Cerebellar cortex (tissue), 1 donor: ENCODE measurements at places on chromosomes 12 and 14.

- DNase-seq = no peak
Observed at GRCh38 chr14:90512329-90512991, 115.6 kb downstream of the CALM1 start.

DNA sequence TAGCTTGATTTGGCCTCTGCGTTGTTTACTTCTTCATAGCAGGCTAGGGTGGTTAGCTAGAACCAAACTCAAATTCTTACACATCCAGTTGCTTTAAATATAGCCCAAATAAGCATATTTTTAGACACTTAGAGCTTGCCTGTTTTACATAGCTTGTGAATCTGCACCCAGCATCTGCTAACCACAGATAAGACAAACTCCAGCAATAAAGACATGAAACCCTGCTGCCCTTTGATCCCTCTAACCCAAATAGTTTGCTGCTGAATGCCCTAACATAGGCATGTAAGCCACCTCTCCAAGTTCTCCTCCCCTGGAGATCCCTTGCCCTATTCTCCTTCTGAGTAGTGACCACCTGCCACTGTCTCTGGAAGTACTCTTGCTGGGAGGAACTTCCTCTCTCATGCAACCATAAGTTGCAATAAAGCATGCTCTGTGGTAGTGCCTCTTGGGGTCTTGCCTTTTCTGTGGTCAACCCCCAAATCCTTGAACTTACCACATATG lies 185.6 kb downstream of the TMEM117 start:
- DNase-seq = no peak

DNA sequence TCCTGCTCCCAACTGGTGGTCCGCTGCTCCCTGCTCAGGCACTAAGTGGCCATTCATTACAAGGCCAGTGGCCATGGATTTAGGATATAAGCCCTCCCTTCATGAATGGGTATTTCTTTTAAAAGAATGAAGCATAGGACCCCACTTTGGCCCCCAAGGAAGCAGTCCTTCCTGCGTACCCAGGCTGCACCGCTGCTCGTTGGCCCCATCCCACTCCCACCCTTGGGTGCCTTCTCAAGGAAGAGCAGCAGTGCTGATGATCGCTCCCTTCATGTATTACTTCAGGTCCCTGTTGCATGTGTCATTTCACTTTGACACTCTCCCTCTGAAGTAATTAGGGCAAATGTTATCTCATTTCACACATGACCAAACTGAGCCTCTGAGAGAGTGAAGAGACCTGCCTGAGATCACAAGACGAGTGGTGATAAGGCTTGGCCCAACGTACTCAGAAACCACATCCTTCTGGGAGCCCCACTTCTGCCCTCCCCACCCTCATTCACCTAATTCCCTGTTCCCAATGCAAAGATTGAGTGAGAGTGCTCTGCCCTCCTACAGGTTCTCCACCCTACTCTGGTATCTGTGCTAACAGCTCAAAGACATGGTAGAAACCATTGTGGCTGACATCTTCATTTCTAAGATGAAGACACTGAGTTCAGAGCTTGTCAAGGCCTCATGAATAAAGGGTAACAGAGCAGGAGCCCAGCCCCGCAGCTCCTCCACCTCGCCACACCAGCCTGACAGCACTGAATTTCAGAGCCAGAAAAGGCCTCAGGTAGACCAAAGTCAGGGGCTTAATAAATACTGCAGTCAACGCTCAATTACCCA lies 10.3 kb upstream of the KRT2 start:
- DNase-seq = no peak

DNA sequence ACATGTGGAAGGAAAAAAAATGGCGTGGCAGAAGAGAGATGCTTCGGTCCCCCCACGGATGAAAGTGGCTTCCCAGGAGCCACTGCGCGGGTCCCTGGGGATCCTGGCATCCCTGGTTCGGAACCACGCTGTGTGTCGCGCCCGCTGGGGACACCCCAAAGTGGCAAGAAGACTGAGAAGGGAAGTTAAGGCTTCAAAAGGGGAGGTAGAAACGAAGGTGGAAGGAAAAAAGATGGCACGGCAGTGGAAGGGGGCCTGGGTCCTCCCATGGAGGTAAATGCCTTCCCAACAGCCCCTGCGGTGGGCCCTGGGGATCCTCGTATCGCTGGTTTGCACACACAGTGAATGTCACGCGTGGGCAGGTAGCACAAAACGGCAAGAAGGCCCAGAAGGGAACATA lies 281.7 kb downstream of the ALG10 start:
- DNase-seq = no peak

DNA sequence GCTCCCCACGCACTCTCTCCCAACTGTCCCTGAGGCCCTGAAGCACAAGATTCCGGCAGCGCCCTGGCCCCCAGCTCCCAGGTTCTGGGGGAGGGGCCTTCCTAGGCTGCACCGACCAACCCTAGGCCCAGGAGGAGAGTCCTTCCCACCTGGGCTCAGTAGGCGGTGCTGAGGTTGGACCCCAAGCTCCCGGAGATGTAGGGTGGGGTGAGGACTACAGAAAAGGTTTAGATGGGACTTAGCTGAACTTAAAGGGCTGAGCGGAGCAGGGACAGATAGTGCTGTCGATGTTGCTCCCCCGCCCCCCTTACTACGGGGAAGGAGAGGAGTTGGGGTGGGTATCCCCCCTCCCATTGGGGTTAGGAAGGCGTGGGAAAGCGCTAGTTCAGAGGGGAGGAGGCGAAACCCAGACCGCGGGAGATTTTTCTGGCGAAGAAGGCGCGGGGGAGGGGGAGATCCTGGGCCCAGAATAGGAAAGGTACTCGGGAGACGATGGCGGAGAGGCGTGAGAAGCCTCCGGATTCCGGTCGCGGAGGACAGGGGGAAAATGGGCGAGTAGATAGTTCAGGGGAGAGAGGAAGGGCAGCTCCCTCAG lies 4.2 kb upstream of the BAZ2A start:
- DNase-seq = peak; percentile 72

DNA sequence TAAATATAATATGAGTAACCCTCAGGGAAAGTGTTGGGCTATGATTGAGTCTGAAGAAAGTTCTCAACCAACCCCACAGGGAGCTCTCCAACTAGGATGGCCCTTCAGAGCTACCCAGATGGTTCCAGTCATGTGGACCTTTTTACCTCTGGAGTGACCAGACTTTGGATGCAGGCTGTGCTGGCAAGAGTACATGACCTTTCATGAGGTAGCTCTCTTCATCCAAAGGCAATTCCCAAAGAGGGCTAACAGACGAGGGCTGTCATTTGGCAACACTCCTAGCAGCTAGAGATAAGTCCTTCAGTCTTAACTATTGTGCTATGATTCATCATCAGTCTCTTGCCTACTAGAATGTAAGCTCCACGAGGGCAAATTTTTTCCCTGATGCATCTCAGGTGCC lies 75.4 kb downstream of the DUSP6 start:
- DNase-seq = no peak
